Cardiac muscle cell (in vitro differentiated cells and primary cell): ENCODE measurements at places on chromosomes 7 and 10. TPM values are rescaled to one million over a fixed set of nuclear protein-coding genes. Genes with fewer than 3 reads are reported as not detected.
A peak's percentile ranks its signal among the peaks of the same experiment; 100 is the strongest.

The CYP3A7 gene
- polyA plus RNA-seq: 0.14 and 0.51 TPM in 2 replicates

- no peak overlapping the region for H3K4me3 ChIP-seq
- no peaks in the 10 kb centered on the region for H3K27me3 ChIP-seq
- H3K36me3 ChIP-seq: no peaks in the 10 kb centered on the region
- no peak overlapping the region for H3K27ac ChIP-seq
- DNase-seq: no peak
- H3K4me1 ChIP-seq: no peaks in the 10 kb centered on the region
Measured at GRCh38 chr10:123766012-123766411, 99.9 kb downstream of the GPR26 start.

- H3K27me3 ChIP-seq: peaks cover 49% of the 10 kb centered on the region
- no peaks in the 10 kb centered on the region for H3K36me3 ChIP-seq
- no peak overlapping the region for H3K4me3 ChIP-seq
- H3K4me1 ChIP-seq: no peaks in the 10 kb centered on the region
Measured at GRCh38 chr10:117596706-117597105, 54.2 kb downstream of the EMX2 start.

GRCh38 chr10:104434601-104435000 lies 81.0 kb downstream of the CFAP58 start:
- H3K4me1 ChIP-seq: no peaks in the 10 kb centered on the region
- no peak for DNase-seq
- no peaks in the 10 kb centered on the region for H3K27me3 ChIP-seq
- no peaks in the 10 kb centered on the region for H3K36me3 ChIP-seq

DNA sequence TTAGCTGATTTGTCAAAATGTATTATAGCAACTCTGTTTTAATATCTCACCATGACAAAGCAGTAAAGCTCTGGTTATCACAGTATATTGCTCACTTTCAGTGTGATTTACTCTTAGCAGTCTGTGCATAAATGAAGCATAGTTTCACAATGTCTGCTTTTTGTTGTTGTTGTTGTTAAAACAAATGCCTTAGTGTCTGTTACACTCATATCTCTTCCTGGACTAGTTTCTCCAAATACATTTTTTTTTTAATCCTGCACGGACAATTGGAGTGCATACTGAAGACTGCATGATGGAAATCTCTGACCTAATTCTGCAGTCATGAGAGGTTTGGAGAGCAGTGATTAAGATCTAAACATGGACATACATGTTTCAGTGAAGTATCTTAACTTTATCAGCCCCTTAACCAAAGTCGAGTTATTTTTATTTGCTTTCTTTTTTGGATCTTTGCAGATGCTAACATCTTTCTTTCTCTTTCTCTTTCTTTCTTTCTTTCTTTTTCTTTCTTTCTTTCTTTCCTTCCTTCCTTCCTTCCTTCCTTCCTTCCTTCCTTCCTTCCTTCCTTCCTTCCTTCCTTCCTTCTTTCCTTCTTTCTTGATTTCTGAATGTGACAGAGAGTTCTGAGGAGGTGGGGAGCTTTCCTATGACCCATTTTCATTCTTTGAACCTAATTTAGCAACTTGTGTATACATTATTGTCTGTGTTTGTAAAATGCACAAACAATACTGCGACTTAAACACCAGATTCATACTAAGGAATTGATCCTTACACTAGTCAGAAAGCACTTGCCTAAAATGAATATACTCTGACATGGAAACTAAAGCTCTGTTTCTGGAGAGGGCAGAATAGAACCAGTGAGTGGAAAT lies 161.5 kb upstream of the AGR3 start:
- no peak overlapping the region for H3K4me3 ChIP-seq
- H3K27me3 ChIP-seq: no peaks in the 10 kb centered on the region
- no peak overlapping the region for H3K27ac ChIP-seq
- no peaks in the 10 kb centered on the region for H3K36me3 ChIP-seq
- DNase-seq: peak; percentile 75

The TBX20 gene
- polyA plus RNA-seq: 25.0 and 40.1 TPM in 2 replicates

GRCh38 chr7:20578257-20578771 lies 37.2 kb upstream of the ABCB5 start:
- H3K36me3 ChIP-seq: no peaks in the 10 kb centered on the region
- H3K4me3 ChIP-seq: no peak overlapping the region
- H3K27me3 ChIP-seq: no peaks in the 10 kb centered on the region

The WEE2 gene
- polyA plus RNA-seq: not detected in 2 replicates

The MCM10 gene
- 6.9 and 10.0 TPM in 2 replicates for polyA plus RNA-seq

- H3K36me3 ChIP-seq: peaks cover 16% of the 10 kb centered on the region
- peaks cover 20% of the 10 kb centered on the region for H3K4me1 ChIP-seq
- no peak overlapping the region for H3K4me3 ChIP-seq
- no peak for DNase-seq
- H3K27ac ChIP-seq: no peak overlapping the region
Measured at GRCh38 chr7:139718859-139719258, 58.9 kb downstream of the HIPK2 start.

GRCh38 chr10:11473128-11473760 lies 138.2 kb downstream of the USP6NL start:
- peak overlapping the region; percentile 49 for H3K27ac ChIP-seq
- H3K4me1 ChIP-seq: peaks cover 19% of the 10 kb centered on the region
- H3K4me3 ChIP-seq: no peak overlapping the region
- no peaks in the 10 kb centered on the region for H3K36me3 ChIP-seq
- DNase-seq: peak; percentile 30

The GPR85 gene
- not detected in 2 replicates for polyA plus RNA-seq

GRCh38 chr7:40990841-40991240 lies 712.0 kb downstream of the INHBA start:
- H3K4me3 ChIP-seq: no peak overlapping the region
- DNase-seq: peak; percentile 71
- H3K4me1 ChIP-seq: peaks cover 9% of the 10 kb centered on the region
- no peaks in the 10 kb centered on the region for H3K36me3 ChIP-seq

The NODAL gene
- 0.07 and 0.64 TPM in 2 replicates for polyA plus RNA-seq

The GATA3 gene
- 4.4 and 11.4 TPM in 2 replicates for polyA plus RNA-seq

- no peaks in the 10 kb centered on the region for H3K27me3 ChIP-seq
- no peak overlapping the region for H3K27ac ChIP-seq
- no peak overlapping the region for H3K4me3 ChIP-seq
- no peak for DNase-seq
Measured at GRCh38 chr10:42630537-42631134, 7.7 kb downstream of the ZNF33B start.

The C10orf90 gene
- polyA plus RNA-seq: not detected in 2 replicates

DNA sequence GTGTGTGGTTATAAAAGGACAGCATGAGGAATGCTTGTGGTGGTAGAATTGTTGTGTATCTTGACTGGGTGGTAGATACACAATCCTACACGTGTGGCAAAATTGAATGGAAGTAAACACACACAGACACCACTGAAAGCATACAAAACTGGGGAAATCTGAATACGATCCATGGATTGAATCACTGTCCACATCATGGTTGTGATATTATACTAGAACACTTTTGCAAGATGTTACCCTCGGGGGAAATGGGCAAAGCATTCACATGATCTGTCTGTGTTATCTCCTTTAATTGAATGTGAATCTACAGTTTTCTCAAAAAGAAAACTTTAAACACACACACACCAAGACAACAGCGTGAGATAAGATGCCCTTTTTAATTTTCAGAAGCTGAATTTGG lies 165.2 kb upstream of the CELF2 start:
- H3K27me3 ChIP-seq: no peaks in the 10 kb centered on the region
- H3K4me3 ChIP-seq: no peak overlapping the region
- H3K27ac ChIP-seq: no peak overlapping the region

The HEPACAM2 gene
- polyA plus RNA-seq: not detected in 2 replicates

DNA sequence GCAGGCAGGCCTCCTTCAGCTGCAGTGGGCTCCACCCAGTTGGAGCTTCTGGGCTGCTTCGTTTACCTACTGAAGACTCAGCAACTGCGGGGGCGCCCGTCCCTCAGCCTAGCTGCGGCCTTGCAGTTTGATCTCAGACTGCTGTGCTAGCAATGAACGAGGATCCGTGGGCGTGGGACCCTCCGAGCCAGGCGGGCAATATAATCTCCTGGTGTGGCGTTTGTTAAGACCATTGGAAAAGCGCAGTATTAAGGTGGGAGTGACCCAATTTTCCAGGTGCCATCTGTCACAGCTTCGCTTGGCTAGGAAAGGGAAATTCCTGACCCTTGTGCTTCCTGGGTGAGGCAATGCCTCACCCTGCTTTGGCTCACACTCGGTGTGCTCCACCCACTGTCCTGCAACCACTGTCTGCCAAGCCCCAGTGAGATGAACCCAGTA lies 159.2 kb upstream of the FOXP2 start:
- no peak for DNase-seq
- H3K4me1 ChIP-seq: no peaks in the 10 kb centered on the region
- no peak overlapping the region for H3K4me3 ChIP-seq
- no peaks in the 10 kb centered on the region for H3K27me3 ChIP-seq
- H3K27ac ChIP-seq: no peak overlapping the region
- no peaks in the 10 kb centered on the region for H3K36me3 ChIP-seq

GRCh38 chr10:100728928-100729861 lies 16.2 kb upstream of the PAX2 start:
- no peaks in the 10 kb centered on the region for H3K4me1 ChIP-seq
- peaks cover 98% of the 10 kb centered on the region for H3K27me3 ChIP-seq
- H3K27ac ChIP-seq: no peak overlapping the region
- H3K36me3 ChIP-seq: no peaks in the 10 kb centered on the region
- DNase-seq: peak; percentile 69

DNA sequence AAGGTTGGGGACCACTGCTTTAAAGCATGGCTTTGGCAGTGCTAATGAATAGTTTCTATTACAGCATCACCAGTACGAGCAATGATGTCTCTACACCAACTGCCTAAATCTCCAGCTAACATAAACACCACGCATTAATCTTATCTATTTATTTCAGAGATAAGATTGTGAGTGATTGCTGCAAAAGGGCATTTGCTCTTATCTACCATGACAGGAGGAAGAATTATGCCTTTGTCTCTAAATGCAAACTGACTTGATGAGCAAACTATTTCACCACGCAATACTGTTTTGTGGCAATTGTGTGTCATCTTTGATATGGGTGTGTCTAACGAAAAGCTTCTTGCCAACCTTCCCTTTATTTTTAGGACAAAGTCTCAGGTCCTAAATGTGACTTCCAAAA lies 684.9 kb downstream of the SORCS1 start:
- no peak overlapping the region for H3K27ac ChIP-seq
- H3K27me3 ChIP-seq: no peaks in the 10 kb centered on the region
- no peaks in the 10 kb centered on the region for H3K36me3 ChIP-seq
- H3K4me1 ChIP-seq: no peaks in the 10 kb centered on the region
- H3K4me3 ChIP-seq: no peak overlapping the region

DNA sequence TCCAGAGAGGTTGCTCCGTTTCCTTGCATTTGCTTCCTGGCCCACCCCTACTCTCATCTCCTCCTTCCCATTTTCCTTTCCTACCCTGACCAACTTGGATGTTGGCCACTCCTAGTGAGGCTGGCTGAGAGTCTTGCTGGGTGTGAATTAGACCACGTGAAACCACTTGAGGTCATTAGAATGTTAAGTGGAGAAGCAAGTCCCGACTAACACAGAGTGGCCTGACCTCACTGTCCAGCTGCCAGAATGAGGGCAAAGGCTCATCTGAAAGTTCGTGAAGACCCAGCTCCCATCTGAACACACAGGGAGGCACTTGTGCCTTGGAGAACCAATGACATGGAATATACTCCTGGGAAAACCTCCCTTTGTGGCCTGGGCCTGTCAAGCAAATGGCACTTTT lies 80.8 kb downstream of the WDR11 start:
- no peak overlapping the region for H3K4me3 ChIP-seq
- H3K27ac ChIP-seq: no peak overlapping the region
- DNase-seq: no peak
- H3K27me3 ChIP-seq: no peaks in the 10 kb centered on the region

The ITIH5 gene
- polyA plus RNA-seq: 0.11 TPM in 1 of 2 replicates, not detected in the other

- H3K4me1 ChIP-seq: no peaks in the 10 kb centered on the region
- no peak overlapping the region for H3K4me3 ChIP-seq
- no peak overlapping the region for H3K27ac ChIP-seq
- H3K27me3 ChIP-seq: peaks cover 100% of the 10 kb centered on the region
- no peak for DNase-seq
- H3K36me3 ChIP-seq: no peaks in the 10 kb centered on the region
Measured at GRCh38 chr7:27192546-27193334, 7.2 kb downstream of the HOXA13 start.

GRCh38 chr10:97363071-97363470 lies 28.5 kb upstream of the FRAT2 start:
- no peaks in the 10 kb centered on the region for H3K27me3 ChIP-seq
- no peak overlapping the region for H3K4me3 ChIP-seq
- no peaks in the 10 kb centered on the region for H3K4me1 ChIP-seq
- no peak overlapping the region for H3K27ac ChIP-seq
- DNase-seq: no peak
- peaks cover 3% of the 10 kb centered on the region for H3K36me3 ChIP-seq

The FAM25G gene
- polyA plus RNA-seq: not detected in 2 replicates

DNA sequence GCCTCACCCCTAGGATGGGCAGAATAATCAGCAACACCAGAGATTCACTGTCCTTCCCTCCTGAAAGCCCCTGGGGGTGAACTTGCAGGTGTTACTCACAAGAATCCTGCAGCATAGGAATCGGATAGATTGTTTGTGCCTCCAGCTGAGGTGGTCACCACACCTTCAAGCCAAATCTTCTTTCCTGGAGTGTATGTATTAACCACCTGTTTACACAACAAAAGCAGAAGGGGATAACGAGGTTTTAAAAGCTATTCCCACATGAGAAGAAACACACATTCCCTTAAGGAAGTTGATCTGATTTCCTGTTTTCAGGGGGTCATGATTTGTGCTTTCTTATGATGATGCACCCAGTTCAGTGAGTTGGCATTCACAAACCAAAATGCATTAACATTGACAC lies 173.8 kb upstream of the HPS1 start:
- no peaks in the 10 kb centered on the region for H3K36me3 ChIP-seq
- H3K27me3 ChIP-seq: no peaks in the 10 kb centered on the region
- H3K4me1 ChIP-seq: no peaks in the 10 kb centered on the region
- no peak for DNase-seq

- no peak for DNase-seq
- H3K36me3 ChIP-seq: no peaks in the 10 kb centered on the region
Measured at GRCh38 chr7:100639995-100640516, 1.3 kb downstream of the TFR2 start.

DNA sequence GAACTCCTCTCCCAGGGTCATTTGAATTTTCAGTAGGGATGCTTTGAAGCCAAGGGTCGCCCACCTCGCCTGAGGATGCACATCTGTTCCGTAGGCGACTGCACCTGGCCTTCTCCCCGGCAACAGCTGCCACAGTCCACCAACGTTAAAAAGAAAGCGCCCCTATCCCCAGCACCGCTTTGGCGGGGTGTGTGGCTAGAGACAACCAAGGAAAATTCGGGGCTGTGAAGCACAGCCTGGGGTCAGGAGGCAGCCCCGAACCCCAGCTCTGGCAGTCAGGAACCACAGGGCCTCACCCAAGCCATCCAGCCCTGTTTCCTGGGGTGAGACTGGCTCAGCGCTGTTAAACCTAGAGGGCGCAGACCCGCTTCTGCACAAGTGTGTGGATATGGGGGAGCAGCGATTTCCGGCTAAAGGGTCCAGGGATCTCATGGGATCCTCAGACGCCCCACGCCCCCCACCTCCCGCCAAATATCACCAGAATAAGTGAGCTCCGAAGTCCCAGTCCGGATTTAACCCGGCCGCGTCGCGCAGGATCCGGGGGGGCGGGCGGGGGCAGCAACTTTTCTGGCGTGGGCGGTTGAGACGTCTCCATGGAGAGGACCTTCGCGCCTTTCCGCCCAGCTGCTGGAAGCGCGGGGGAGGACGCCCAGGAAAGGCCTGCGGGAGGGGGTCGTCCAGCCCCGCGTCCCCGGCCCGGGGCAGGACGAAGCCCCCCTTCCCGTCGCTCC lies 822 bp downstream of the ZC3HAV1L start:
- H3K4me1 ChIP-seq: no peaks in the 10 kb centered on the region
- H3K36me3 ChIP-seq: no peaks in the 10 kb centered on the region
- DNase-seq: peak; percentile 39
- H3K27me3 ChIP-seq: peaks cover 21% of the 10 kb centered on the region
